ENCODE measurements at places on chromosomes 2 and 18.

DNA sequence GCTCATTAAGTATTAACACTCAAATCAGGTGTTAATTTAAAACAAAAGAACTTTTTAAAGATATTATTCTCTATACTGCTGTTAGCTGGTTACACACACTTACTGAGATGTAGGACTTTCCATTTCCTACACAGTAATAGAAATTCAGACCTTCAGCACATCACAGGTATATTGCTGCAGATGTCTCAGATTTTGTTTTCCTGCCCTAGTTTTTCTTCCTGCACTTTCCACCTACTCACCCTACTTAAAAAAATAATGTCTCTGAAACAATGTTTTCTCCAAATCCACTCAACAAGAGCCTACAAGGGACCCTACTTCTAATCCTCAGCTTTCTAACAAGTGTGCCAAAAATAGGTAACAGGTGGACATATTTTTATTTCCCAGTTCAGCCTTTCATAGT, 43.9 kb downstream of the DYM start:
- DNase-seq = no peak

- no peak for DNase-seq
Observed at GRCh38 chr2:11710210-11710609, 36.2 kb upstream of the LPIN1 start.

DNA sequence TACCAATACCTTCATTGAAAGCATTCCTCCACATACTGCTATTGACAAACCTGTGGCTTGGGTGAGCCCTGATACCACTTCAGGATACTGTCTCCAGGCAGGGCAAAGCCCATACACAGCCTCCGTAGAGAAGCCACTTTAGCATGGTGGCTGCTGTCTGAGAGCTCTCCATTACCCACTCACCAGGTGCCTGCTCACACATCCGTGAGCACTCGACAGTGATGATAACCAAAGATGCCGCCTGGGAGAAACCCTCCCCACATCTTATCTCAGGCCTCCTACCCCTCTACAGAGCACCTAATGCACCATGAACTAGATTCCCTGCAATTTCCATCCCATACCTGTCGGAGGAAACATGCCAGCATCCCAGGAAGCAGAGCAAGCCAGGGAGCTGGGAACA, 57.6 kb upstream of the KLHL29 start:
- no peak for DNase-seq

DNA sequence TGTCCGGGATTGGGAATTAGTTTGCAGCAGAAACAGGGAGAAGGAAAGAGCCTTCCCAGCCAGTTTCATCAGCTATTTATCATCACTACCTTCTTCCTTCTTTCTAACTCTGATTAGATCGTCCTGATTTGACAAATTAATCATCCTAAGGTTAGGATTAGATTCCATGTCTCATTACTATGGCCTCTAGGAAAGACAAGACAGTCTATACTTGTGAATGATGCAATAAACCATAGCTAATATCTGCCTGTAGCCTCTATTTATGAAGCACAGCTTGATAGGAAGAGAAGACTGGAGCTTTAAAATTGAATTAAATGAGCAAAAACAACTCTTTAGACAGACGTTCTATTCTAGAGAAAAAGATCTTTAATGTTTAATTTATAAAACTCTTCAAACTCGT, 25.2 kb upstream of the FRZB start:
- DNase-seq = no peak

- no peak for DNase-seq
Observed at GRCh38 chr18:8675057-8675456, 30.3 kb upstream of the MTCL1 start.

DNA sequence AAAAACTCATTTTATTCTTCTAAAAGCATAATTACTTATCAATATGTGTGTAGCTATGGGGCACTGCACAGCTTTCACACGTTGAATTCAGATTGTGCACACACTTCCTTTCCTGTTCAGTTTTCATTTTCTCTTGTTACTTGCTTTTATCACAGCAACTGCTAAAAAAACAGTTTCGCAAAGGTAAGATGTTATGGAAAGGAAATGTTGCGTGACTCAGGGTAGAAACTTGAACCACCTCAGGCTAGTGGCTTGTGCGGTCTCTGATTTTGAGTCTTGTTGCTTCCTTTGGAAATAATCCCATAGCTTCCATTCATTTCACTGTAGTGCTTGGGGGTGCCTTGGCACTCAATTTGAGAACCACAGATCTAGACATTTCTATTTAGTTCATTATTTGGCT, 171.9 kb downstream of the FMNL2 start:
- DNase-seq = no peak

- no peak for DNase-seq
Observed at GRCh38 chr2:64586054-64586453, 61.9 kb downstream of the AFTPH start.

- no peak for DNase-seq
Observed at GRCh38 chr2:227772932-227773331, 27.2 kb downstream of the SCYGR8 start.

DNA sequence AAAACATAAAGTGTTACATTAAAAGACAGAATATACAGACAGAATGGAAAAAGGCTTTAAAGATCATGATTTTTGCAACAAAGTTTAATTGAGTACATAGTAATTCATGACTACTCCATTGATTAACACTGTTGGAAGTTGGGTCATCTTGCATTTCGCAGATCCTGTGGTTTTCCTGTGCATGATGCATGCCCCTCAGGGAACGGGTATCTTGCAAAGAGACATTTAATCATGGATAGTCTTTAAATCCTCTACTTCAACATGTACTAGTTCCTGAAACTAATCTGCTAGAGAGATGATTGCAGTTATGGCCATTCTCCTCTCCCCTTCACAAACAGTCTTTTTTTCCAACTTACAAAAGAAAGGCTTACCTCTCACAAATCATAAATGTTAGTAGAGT, 155.6 kb upstream of the DSEL start:
- no peak for DNase-seq

DNA sequence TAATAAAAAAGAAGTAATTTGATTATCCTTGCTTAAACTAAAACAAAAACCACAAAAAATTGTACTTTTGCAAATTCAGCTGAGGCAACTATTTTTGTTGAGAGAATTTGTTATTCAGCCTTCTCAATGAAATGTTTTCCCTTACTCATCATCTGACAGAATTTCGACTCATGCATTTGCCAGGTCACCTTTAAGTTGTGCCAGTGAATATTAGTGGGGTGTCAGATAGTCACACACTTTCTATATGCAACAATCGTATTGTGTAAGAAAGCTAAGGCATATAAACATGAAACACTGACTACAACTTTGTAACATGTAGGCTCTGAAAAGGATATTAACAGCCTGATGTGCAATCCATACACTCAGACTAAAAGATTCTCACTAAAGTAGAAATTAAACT, 1653.1 kb upstream of the SLC39A10 start:
- no peak for DNase-seq

GRCh38 chr2:170227951-170228350, 50.0 kb downstream of the MYO3B start:
- no peak for DNase-seq

- DNase-seq = no peak
Observed at GRCh38 chr18:75860166-75860565, 432.7 kb upstream of the SMIM21 start.

DNA sequence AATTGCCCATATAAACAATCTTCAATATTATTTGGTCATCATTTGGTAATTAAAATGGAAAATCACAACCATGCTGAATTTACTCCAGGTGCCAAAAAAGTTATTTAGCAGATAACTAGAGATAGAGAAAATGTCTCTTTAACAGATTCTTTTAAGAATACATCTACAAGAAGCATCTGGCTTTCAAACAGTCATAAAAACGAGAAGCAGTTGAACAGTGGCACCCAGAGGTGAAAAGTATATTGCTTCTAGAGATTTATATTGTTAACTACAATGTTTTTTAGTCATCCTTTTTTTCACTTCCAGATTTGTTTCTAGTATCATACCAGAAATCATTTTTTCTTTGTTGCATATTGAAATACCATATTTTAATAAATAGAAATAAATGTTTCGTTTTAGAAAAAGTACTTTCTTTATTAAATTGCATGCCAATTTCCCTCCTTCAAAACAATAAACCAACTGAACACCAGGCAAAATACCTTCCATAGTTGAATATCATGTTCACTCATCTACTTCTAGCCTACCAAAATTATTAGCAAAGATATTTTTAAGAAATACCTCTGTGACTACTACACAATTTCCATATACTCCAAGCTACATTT, 65.4 kb upstream of the HNRNPA3 start:
- peak; percentile 90 for DNase-seq

GRCh38 chr18:79348066-79348465, 47.7 kb upstream of the NFATC1 start:
- DNase-seq = no peak

GRCh38 chr2:100554798-100555407, 7.9 kb upstream of the PDCL3 start:
- DNase-seq = no peak

DNA sequence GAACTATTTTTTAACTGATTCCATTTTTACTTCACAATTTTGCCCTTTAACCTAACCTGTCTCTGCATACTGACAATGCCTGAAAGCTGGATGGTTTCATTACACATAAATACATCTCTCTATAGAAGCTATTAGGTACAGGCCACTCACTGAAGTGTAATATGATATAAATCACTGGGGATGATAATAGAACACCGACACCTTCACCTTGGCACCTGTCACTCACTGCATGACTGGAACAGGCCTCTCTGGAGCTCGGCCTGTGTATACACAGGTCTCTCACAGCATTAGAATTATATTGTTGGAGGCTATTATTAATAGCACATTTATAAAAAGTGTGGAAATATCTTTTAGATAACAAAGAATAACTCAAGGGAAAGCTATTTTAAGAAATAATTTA, 138.2 kb downstream of the TMEM131 start:
- DNase-seq = no peak

DNA sequence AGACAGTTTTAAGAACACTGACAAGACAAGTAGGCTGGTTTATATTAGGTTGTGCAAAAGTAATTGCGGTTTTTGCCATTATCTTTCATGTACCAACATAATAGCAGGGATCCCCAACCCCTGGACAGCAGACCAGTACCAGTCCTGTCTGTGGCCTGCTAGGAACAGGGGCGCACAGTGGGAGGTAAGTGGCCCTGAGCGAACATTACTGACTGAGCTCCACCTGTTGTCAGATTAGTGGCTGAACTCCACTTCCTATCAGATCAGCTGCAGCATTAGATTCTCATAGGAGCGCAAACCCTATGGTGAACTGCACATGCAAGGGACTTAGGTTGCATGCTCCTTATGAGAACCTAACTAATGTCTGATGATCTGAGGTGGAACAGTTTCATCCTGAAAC, 921.9 kb downstream of the CCDC85A start:
- DNase-seq = no peak

DNA sequence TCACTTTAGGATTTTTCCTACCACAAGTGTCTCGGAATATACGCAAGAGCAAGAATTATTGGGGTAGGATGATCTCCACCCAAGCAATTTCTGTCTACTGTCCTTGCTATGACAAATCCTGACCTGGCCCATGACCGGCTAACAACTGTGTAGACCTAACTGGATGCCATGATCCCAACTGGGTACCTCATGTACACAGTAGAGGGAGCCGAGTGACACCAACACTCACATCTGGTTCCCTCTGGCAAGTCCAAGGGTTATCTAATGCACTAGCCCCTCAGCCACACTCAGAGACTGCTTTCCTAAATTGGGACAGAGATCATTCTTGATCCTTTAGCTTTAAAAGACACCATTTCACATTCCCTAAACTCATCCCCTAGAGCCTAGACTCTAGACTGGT, 60.7 kb upstream of the ZNF532 start:
- DNase-seq = no peak

- DNase-seq = peak; percentile 72
Observed at GRCh38 chr2:222290736-222291484, 7.9 kb downstream of the PAX3 start.

GRCh38 chr2:224753743-224754540, 37.8 kb upstream of the CCDC195 start:
- DNase-seq = no peak

DNA sequence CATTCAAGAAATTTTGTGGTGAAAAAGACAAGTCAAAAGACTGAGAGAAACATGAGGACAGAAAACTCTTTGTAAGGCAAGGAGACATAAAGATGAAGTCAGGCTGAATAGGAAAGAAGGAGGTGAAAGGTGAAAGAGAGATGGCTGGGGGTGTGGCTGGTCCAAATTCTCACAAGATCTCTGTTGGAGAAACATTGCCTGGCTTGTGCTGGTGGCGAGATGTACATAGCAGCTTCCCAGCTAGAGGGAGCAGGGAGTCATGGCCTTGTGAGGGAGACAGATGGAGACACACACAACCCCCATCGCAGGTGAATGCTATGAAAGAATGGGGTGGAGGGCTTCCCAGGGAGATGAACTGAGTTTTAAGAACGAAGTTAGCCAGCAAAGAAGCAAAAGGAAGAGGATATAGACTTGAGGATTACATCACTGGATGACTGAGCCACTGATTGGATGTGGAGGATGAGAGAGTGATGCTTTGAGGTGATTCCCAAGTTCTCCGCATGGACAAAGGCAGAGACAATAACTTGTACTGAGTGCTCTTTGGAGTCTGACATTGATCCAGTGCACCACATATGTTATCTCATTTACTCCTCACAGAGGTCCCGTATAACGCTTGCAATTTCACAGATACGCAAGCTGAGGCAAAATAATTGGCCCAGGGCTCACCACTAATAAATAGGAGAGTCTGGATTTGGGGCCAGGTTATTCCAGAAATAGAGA, 3.7 kb upstream of the EMX1 start:
- peak; percentile 22 for DNase-seq

- no peak for DNase-seq
Observed at GRCh38 chr2:111119822-111120252, 877 bp upstream of the BCL2L11 start.

DNA sequence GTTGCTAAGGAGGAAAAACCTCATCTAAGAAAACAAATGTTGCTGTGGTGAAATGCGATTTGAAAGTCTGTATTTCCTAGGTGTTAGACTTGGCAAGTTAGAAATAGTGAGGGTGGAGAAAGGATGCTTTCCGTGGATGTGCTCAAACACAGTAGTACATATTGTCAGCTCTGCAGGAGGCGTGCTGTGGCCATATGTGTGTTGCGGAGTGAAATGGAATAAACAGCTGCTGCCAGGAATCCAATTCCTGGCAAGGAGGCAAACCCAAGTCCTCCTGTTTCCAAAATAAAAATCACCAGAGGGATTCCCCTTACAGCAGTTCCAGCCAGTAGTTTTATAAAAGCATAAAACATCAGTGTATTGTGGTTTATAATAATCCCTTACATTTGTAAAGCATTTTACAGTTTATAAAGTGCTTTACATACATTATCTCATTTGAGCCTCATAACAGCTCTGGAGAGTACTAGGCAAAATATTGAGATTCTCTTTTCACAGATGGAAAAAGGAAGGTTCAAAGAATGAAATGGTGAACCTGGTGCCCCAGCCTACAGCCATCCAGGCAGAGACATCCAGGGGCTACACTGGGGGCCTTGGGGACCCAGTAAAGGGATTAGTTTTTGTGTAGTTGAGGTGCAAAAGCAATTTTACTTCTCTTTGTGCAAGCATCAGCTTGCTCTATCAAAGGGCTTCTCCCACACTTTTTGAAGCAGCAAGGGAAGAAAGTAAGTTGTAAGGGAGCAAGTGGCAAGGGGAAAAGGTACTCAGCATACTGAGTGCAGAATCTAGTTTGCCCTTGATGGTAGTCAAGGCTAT, 206.0 kb downstream of the AGPS start:
- DNase-seq = peak; percentile 97

Measured in NCI-H1694 treated with DMSO at 0.1 percent for 48 hours (cell line).